Muscle of leg (tissue), 16 donors: ENCODE measurements at places on chromosomes 5 and 9. TPM values are rescaled to one million over a fixed set of nuclear protein-coding genes. Genes with fewer than 3 reads are reported as not detected.

Gene HAPLN1
- polyA plus RNA-seq: 0.29 TPM

DNA sequence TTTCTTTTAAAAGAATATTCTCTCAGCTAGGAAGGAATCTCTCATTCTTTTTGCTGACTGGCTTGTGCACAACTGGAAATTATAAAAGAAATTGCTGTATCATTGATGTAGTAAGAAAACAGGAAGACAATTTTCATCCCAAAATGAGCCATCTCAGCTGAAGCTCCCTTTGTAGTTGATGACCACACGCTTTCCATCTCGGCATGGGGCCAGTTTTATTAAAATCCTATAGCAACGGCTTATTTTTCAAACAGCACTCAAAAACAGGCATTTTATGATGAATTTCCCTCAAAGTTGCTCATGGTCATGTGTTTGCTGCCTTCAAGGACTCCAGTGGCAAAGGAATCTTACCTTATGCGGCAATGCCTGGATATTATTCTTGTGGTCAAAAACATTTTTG is 62.4 kb upstream of the GLIS3 start:
- no peak overlapping the region for H3K4me3 ChIP-seq
- H3K4me1 ChIP-seq: no peaks in the 10 kb centered on the region
- peak; percentile 13 for DNase-seq
- H3K27ac ChIP-seq: no peak overlapping the region
- H3K27me3 ChIP-seq: no peaks in the 10 kb centered on the region
- H3K36me3 ChIP-seq: no peaks in the 10 kb centered on the region

DNA sequence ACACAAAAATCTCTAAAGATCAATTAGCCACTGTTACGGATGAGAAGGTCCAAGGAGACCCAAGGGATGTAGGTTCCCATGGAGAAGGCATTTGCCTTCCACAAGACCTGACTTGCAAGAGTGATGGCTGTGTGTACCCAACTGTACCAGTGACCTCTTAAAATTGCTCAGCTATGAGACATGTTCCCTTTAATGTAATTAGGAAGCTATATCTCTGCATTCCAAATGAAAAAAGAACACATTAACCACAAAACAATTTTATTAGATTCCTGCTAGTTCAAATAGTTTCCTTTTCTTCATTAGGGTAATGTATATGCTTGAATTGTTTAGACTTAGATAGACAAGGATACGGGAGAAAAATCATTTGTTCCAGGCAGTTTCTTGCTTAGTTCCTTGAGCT is 3.3 kb downstream of the OR2Y1 start:
- DNase-seq: no peak
- H3K36me3 ChIP-seq: no peaks in the 10 kb centered on the region
- no peak overlapping the region for H3K27ac ChIP-seq
- no peaks in the 10 kb centered on the region for H3K27me3 ChIP-seq
- H3K4me3 ChIP-seq: no peak overlapping the region

- no peak overlapping the region for H3K4me3 ChIP-seq
- DNase-seq: no peak
- no peaks in the 10 kb centered on the region for H3K36me3 ChIP-seq
- H3K27ac ChIP-seq: no peak overlapping the region
- no peaks in the 10 kb centered on the region for H3K27me3 ChIP-seq
Observed at GRCh38 chr5:14771972-14772371, 99.6 kb downstream of the ANKH start.

DNA sequence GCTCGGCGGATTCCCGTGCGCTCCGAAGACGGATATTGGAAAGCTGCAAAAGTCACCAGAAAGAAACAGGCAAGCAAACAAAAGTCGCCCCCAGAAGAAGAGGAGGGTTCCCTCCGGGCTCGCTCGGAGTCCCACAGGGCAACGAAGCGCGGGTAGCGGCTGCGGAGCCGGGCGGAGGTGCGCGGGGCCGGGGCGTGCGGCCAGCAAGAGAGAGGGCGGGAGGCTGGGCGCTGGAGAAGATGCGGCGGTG is at the start of gene FBN2:
FBN2 (minus strand) TSS at position 246 of the 250 bp plus-strand sequence. CDS start 642 bp downstream, outside the sequence.
- DNase-seq: no peak
- peak within 1 kb of the TSS; percentile 81 for H3K27ac ChIP-seq
- no peaks in the 10 kb centered on the region for H3K36me3 ChIP-seq
- H3K27me3 ChIP-seq: peaks cover 19% of the 10 kb centered on the region
- peak within 1 kb of the TSS; percentile 79 for H3K4me3 ChIP-seq

Gene ZNF622
- polyA plus RNA-seq: 21.4 TPM

DNA sequence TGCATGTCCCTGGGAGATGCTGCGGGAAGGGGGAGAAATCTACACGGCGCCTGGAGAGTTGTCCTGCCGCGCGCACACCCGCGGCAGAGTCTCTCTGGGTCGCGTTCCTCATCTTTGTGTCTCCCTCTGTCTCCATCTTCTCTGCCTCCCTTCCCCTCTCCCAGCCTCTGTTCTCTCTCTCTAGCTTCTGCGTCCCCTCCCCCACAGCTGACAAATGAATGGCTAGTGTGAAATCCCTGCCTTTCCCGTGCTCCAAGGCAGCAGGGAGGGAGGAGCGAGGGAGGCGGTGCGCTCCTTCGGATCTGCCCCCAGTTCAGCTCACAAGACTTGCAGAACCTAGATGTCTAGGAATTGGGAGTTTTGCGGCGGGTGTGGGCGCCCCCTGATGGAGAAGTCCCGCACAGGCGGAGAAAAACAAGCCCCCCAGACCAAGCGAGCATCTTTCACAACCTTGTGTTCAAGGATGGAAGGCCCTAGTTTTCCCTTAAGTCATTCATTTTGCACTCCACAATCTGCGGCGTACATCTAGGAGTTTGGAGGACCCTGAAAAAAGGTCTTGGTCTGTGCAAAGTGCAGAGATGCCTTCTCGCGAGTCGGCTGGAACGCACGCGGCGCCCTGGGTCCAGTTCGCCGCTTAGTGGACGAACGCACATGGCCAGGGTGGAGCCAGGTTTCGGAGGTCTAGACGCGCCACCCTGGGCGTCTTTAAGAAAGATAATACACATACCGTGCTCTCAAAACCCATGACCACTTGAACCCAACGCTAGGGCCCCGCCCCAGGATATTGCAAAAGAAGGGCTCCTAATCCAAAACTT is 2.0 kb downstream of the VCAN start:
- H3K27me3 ChIP-seq: peaks cover 24% of the 10 kb centered on the region
- no peaks in the 10 kb centered on the region for H3K36me3 ChIP-seq
- DNase-seq: peak; percentile 100
- peaks cover 16% of the 10 kb centered on the region for H3K4me1 ChIP-seq

- H3K4me3 ChIP-seq: no peak overlapping the region
- no peaks in the 10 kb centered on the region for H3K36me3 ChIP-seq
- peaks cover 6% of the 10 kb centered on the region for H3K4me1 ChIP-seq
- peaks cover 2% of the 10 kb centered on the region for H3K27me3 ChIP-seq
- DNase-seq: no peak
Observed at GRCh38 chr5:170540271-170540670, 36.5 kb downstream of the KCNIP1 start.
